ENCODE measurements at places on chromosomes 12 and 14. TPM values are rescaled to one million over a fixed set of nuclear protein-coding genes. Genes with fewer than 3 reads are reported as not detected.

- no peak overlapping the region for H3K27ac ChIP-seq
- H3K27me3 ChIP-seq: no peaks in the 10 kb centered on the region
- H3K36me3 ChIP-seq: no peaks in the 10 kb centered on the region
- no peak for DNase-seq
Measured at GRCh38 chr12:28802706-28803438, 346.2 kb upstream of the FAR2 start.

- no peak for DNase-seq
- H3K4me1 ChIP-seq: peaks cover 4% of the 10 kb centered on the region
- H3K4me3 ChIP-seq: no peak overlapping the region
- H3K36me3 ChIP-seq: peaks cover 31% of the 10 kb centered on the region
- no peaks in the 10 kb centered on the region for H3K27me3 ChIP-seq
Measured at GRCh38 chr14:90408713-90409112, 11.9 kb downstream of the CALM1 start.

The ZC3H14 gene
- 43.4 TPM for total RNA-seq

The SMIM41 gene
- not detected for total RNA-seq

The RHOJ gene
- not detected for total RNA-seq
